B cell (primary cell): ENCODE measurements at places on chromosomes 11 and 22. TPM values are rescaled to one million over a fixed set of nuclear protein-coding genes. Genes with fewer than 3 reads are reported as not detected.

GPHA2 gene
- 1.2 and 2.8 TPM in 2 replicates for polyA plus RNA-seq

SMIM35 gene
- polyA plus RNA-seq: 1.3 TPM in 2 replicates

TBC1D10A gene
- 50.8 and 58.4 TPM in 2 replicates for polyA plus RNA-seq

TFIP11 gene
- polyA plus RNA-seq: 33.5 and 51.9 TPM in 2 replicates
